ENCODE measurements at places on chromosomes 2 and 18.

DNA sequence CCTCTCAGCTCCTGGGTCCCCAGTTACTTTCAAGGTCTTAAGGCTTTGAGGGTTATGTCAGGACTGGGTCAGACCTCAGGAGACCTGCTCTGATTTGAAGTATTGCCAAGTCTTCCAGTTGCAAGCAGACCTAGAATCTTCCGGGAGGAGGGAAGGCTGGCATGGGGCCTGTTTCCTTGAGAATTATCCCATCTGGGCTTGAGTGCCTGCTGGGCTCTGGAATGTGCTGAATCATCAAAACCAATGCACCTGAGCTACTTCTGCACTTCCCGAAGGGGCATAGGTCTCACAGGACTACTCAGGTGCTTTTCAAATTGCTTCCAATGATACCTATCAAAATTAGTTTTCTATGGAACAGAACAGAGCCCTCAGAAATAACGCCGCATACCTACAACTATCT lies 327.3 kb downstream of the XIRP2 start:
- DNase-seq, result no peak

GRCh38 chr2:100365434-100365833 lies 43.1 kb upstream of the LONRF2 start:
- no peak for DNase-seq

DNA sequence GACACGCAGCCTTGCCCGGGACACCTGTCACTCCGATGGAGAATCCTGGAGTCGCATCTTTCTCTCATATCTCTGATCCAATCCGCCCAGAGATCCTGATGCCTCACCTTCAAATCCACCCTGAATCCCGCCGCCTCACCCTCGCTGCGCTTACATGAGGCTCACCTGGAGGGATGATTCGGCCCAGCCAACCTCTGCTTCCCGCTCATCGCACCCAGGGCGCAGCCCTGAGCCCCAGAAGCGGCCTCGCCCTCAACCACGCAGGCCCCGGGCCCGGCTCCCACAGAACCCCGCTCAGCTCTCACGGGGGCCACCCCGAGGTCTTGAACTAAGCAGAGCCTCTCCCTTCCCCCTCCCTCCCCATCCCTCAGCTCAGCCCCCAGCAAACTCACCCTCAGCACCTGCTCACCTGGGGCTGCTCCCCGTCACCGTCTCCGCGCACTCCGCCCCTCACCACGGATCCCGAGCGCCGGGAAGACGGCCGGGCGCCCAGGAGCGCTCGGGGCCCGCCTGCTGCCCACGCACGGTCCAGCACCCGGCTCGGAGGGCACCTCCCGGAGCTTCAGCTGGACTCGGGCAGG lies 160.0 kb downstream of the NDUFA10 start:
- DNase-seq, result no peak

- DNase-seq, result peak; percentile 38
These were observed 11.5 kb downstream of the IGFBP5 start for GRCh38 chr2:216683846-216684245.

GRCh38 chr2:102474785-102475184 lies 1.8 kb downstream of the SLC9A4 start:
- no peak for DNase-seq

GRCh38 chr2:88838165-88838635 lies 146.7 kb downstream of the RPIA start:
- DNase-seq, result no peak

- DNase-seq, result no peak
These were observed 3.0 kb downstream of the MEIS1 start for GRCh38 chr2:66437691-66438497.

- DNase-seq, result no peak
These were observed 4.8 kb downstream of the CTDSP1 start for GRCh38 chr2:218404351-218405085.

DNA sequence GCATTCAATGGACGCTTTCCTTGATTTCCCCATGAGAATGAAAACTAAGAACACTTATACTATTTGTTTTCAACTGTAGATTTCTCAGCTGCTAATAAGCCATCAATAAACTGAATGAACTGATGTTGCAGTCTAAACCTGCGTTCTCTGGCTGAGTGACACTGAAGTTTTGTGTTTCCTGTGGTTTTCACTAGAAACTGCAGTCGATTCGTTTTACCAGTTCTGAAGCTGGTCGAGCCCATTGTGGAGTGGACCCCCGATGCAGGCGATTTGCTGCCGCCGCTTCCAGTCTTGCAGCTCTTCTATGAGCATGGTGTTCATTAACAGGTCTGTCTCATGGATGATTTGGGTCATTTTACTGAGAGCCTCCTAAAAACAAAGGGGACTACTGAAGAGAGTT lies 50.6 kb upstream of the STAT1 start:
- DNase-seq, result no peak
